IMR-90 (cell line): ENCODE measurements at places on chromosomes 2 and 18. TPM values are rescaled to one million over a fixed set of nuclear protein-coding genes. Genes with fewer than 3 reads are reported as not detected.
A peak's percentile ranks its signal among the peaks of the same experiment; 100 is the strongest.

DNA sequence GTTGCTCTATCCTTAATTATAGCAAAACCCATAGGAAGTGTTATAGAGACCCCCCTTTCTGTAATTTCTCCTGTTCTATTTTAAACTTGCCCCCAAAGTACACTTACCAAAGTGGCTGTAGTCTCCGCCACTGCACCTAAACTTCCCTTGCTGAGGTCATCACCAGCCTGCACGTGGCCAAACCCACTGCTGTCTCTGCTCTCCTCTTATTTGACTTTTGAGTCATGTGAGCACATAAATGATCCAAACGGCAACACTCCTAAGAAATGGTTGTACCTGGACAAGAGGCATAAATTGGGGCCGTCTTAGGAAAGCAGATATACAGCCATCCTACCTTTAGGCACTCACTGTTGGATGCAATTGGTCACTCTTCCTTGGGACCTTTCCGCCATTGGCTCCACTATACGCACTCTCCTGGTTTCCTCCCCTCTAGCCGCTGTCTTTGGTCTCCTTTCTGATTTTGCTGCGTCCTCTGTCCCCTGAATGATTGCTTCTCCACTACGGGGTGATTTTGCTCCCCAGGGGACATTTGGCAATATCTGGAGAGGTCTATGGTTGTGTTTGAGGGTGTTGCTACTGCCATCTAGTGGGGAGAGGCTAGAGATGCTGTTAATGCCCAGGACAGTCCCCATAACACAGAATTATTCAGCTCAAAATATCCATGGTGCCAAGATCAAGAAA is 19.2 kb upstream of the IL36G start:
- H3K27ac ChIP-seq, result no peak overlapping the region
- no peak overlapping the region for H3K4me3 ChIP-seq
- H3K27me3 ChIP-seq, result peaks cover 35% of the 10 kb centered on the region
- no peaks in the 10 kb centered on the region for H3K4me1 ChIP-seq
- no peaks in the 10 kb centered on the region for H3K36me3 ChIP-seq

DNA sequence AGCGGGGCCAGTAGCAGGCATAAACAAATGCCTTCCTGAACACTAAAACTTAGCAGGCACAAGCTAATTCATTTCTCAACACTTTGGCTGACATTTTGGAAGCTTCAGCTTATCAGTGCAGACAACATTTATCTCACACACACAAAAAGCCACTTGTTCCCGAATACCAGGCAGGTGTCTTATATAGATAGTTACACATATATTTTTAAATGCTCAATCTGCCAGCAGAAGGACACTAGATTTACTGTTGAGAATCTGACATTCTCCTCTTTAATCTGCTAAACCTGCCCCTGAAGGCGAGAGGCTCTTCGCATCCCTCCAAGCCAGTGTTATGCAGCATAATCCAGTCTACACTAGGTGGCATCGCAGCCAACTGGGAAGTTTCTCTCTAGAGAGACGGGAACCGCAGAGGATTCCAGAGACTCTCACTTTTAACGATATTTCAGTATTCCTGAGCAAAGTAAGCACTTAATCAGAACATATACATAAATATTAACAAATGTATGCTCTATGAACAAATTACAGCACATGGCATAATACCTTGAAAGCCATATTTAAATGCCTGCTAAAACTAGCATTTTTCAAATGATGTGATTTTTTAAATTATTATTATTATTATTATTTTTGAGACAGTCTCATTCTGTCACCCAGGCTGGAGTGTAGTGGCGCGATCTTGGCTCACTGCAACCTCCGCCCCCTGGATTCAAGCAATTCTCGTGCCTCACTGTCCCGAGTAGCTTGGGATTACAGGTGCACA is 90.2 kb upstream of the SCG2 start:
- no peaks in the 10 kb centered on the region for H3K27me3 ChIP-seq
- H3K27ac ChIP-seq, result no peak overlapping the region
- DNase-seq, result peak; percentile 67
- H3K4me1 ChIP-seq, result peaks cover 6% of the 10 kb centered on the region
- H3K36me3 ChIP-seq, result no peaks in the 10 kb centered on the region

GRCh38 chr2:75570948-75571729 is 10.4 kb upstream of the EVA1A start:
- DNase-seq, result peak; percentile 76
- H3K36me3 ChIP-seq, result no peaks in the 10 kb centered on the region

GRCh38 chr18:25873833-25874232 is 216.6 kb downstream of the SS18 start:
- peaks cover 4% of the 10 kb centered on the region for H3K27me3 ChIP-seq
- no peak overlapping the region for H3K27ac ChIP-seq
- H3K4me3 ChIP-seq, result no peak overlapping the region
- H3K36me3 ChIP-seq, result no peaks in the 10 kb centered on the region
- H3K4me1 ChIP-seq, result no peaks in the 10 kb centered on the region; the same call in 1 of the 2 replicates

DNA sequence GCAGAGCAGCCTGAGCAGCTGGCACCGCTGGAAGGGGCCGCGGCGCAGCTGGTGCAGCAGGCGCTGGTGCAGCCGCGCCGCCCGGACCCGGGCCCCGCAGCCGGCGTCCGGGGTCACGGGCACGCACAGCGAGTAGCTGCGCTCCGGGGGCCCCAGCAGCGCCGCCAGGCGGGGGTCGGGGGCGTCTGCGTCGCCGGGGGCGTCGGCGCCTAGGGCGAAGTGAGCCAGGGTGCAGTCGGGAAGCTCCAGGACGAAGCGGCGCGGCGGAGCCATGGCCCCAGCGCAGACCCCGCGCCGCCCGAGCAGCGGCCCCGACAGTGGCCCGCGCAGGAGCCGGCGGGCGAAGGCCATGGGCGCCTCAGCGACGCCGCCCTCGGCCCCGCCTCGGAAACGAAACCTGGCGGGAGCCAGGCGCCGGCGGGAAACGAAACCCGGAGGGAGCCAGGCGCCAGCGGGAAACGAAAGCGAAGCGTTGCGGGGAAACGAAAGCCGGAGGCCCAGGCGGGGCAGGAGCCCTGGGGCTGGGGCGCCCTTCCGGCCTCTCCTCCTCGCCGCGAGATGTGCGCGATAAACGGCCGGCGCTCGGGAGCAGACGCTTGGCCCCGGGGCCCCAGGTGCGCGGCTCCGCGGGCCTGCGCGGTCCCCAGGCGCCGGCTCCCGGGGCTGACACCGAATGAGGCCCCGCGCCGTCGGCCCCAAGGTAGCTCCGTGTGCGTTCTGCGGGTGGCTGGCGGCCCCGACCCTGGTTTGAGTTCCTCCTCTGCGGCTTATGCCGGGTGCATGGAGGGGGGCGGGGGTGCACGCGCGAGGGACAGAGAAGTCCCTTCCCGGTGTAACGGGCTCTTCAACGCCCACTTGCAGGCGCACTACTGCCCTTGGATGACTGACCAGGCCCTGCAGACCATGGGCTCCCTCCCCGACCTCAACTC is at the start of gene CMPK2:
TSS of gene CMPK2 (minus strand) at position 562 of the 929 bp plus-strand sequence. CDS start at position 351, 211 bp downstream.
- H3K27ac ChIP-seq, result no peak within 1 kb of the TSS
- H3K36me3 ChIP-seq, result no peaks in the 10 kb centered on the region
- peak; percentile 9 for DNase-seq
- H3K27me3 ChIP-seq, result peaks cover 12% of the 10 kb centered on the region
- peak within 1 kb of the TSS; percentile 61 for H3K4me3 ChIP-seq

DNA sequence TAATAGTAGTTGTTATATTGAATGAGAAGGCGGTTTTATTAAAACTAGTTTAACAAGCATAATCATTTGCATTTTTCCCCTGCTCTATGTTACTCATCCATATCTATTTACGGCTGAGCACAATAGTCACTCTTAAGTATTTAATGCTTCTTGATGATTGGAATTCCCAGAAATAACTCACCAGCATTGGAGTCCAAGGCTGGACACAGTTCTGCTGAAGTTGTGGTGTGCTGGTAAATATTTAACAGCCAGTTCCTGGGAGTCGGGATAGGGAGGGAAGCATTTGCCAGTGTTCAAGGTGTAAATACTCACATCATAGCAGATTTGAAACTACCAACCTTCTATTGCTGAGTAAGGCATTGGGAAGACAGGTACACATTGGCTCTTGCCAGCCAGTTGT is 315.1 kb downstream of the MTX2 start:
- no peak overlapping the region for H3K4me3 ChIP-seq
- H3K4me1 ChIP-seq, result peaks cover 4% of the 10 kb centered on the region; the same call in 1 of the 2 replicates
- H3K27me3 ChIP-seq, result no peaks in the 10 kb centered on the region; the same call in 1 of the 2 replicates
- DNase-seq, result peak; percentile 66

- no peaks in the 10 kb centered on the region for H3K36me3 ChIP-seq
- H3K27me3 ChIP-seq, result no peaks in the 10 kb centered on the region
- 0 out of 2 replicates have a peak, but pooled peaks cover 1% of the 10 kb centered on the region for H3K4me1 ChIP-seq
- DNase-seq, result no peak
Measured at GRCh38 chr18:74982946-74983635, 225.8 kb downstream of the PTGR3 start.

- peak; percentile 17 for DNase-seq
- no peaks in the 10 kb centered on the region for H3K36me3 ChIP-seq
- H3K4me3 ChIP-seq, result peak overlapping the region; percentile 60
- H3K4me1 ChIP-seq, result no peaks in the 10 kb centered on the region; the same call in 1 of the 2 replicates
Measured at GRCh38 chr18:5628512-5629255, 84.9 kb upstream of the EPB41L3 start.

DNA sequence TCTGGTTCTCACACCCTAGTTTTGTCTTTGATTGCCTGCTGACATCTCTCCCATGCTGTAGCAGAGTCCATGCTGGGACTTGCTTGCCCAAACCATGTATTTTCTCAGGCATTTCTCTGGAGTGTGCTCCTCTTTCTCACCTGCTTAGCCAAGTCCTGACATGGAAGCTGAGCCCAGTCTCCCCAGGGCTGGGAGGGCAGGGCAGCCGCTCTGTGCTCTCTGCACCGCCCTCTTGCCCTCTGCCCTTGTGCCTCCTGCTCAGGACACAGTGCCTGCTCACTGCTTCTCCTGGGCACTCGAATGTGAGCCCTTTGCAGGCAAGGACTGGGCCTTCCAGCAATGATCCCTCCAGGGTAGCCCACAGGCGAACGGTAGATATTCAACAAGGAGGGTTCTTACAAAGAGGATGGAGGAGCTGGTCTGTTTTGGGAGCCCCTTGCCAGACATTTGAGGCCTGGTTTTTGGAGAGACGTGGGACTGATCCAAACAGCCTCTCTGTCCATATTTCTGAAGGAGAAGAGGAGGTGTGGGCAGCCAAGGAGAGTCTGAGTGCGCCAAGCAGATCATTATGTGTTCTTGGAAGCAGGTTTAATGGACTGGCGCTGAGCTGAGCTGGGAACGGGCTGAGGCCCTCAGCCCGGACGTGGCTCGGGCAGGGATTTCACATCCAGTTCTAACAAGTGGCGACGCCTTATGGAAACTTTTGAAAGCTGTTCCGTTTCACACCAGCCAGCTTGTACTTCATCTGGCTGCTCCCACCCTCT is 4.0 kb downstream of the SLC14A2 start:
- H3K36me3 ChIP-seq, result no peaks in the 10 kb centered on the region
- H3K27ac ChIP-seq, result no peak overlapping the region
- peaks cover 5% of the 10 kb centered on the region; the same call in 1 of the 2 replicates for H3K4me1 ChIP-seq
- H3K4me3 ChIP-seq, result no peak overlapping the region

DNA sequence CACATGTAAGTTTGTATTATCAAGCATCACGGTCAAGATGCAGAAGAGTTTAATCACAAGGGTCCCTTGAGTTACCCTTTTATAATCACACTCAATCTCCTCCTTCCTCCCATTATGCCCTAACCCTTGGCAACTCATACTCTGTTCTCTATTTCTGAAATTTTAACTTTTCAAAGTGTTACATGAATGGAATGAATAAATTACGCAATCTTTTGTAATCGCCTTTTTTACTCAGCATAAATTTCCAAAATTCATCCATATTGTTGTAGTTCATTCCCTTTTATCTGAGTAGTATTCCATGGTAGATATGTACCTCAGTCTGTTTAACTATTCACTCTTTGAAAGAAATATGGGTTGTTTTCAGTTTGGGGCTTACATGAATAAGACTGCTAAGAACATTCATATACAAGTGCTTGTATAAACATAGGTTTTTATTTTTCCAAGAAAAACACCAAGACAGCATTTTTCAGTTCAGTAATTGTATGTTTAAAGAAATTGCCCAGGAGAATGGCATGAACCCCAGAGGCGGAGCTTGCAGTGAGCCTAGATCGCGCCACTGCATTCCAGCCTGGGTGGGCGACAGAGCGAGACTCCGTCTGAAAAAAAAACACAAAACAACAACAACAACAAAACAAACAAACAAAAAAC is 430.9 kb upstream of the KCNH7 start:
- no peak for DNase-seq
- no peaks in the 10 kb centered on the region for H3K36me3 ChIP-seq
- H3K4me3 ChIP-seq, result no peak overlapping the region
- H3K27me3 ChIP-seq, result no peaks in the 10 kb centered on the region
- no peaks in the 10 kb centered on the region for H3K4me1 ChIP-seq

- no peak overlapping the region for H3K27ac ChIP-seq
- H3K4me1 ChIP-seq, result no peaks in the 10 kb centered on the region; the same call in 1 of the 2 replicates
- no peaks in the 10 kb centered on the region for H3K36me3 ChIP-seq
- peaks cover 35% of the 10 kb centered on the region for H3K27me3 ChIP-seq
- peak; percentile 61 for DNase-seq
- no peak overlapping the region for H3K4me3 ChIP-seq
Measured at GRCh38 chr2:10717628-10718027, 3.8 kb upstream of the ATP6V1C2 start.

Gene AQP12B
- not detected in 2 replicates for total RNA-seq

Gene SAP130
- 5.0 and 6.1 TPM in 2 replicates for total RNA-seq
